ENCODE measurements at places on chromosomes 16 and 17.

DNA sequence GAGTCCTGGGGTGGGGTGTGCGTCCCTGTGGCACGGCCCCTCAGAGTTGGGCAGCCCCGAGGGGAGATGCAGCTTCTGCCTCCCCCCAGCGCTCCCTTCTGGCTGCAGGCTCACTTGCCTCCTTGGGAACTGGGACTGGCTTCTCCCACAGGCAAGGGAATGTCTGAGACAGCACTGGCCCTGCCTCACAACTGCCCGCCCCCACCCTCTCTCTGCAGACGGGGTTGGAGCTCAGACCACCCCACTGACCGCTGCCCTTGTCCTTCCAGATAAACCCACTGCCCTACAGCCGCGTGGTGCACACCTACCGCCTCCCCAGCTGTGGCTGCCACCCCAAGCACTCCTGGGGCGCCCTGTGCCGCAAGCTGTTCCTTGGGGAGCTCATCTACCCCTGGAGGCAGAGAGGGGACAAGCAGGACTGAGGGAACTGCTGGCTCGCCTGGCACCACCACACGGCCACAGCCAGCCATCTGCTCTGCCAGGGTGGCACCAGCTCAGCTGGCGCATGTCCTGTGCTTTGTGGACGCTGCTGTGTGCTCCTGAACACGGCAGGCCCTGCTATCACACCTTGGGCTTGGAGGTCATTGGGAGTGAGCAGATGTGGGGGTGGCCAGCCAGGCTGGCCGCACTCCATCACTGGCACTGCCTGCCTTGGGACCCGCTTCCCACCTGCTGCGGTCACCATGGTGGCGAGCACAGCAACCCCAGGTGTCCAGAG lies 7.1 kb upstream of the RAB40C start:
- DNase-seq: no peak

- DNase-seq: peak; percentile 83
Observed at GRCh38 chr17:65163990-65164495, 26.9 kb downstream of the RGS9 start.

GRCh38 chr16:89972244-89973234 lies 24.0 kb downstream of the DEF8 start:
- peak; percentile 95 for DNase-seq

GRCh38 chr16:54938212-54939028 lies 7.8 kb downstream of the IRX5 start:
- no peak for DNase-seq

DNA sequence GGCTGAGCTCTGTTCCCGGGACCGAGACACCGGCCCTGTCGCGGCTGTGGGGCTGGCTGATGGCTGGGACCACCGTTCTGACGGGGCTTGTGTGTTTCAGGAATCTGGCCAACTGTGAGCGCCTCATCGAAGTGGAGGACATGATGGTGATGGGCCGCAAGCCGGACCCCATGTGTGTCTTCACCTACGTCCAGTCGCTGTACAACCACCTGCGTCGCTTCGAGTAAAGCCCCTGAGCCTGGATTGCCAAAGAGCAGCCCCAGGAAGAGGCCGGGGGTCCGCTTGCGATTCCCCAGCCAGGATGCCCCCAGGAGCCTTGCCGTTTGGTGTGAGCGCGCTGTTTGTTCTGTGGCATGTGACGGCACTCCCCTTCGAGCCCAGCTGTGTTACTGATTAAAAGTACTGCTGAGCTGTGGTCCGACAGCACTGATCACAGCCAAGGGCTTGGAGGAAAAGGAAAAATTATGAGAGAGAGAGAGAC lies 23.0 kb downstream of the SMTNL2 start:
- no peak for DNase-seq

- DNase-seq: no peak
Observed at GRCh38 chr16:11020792-11021551, 76.6 kb downstream of the CLEC16A start.

GRCh38 chr16:66070140-66070917 lies 296.2 kb upstream of the CDH5 start:
- no peak for DNase-seq

DNA sequence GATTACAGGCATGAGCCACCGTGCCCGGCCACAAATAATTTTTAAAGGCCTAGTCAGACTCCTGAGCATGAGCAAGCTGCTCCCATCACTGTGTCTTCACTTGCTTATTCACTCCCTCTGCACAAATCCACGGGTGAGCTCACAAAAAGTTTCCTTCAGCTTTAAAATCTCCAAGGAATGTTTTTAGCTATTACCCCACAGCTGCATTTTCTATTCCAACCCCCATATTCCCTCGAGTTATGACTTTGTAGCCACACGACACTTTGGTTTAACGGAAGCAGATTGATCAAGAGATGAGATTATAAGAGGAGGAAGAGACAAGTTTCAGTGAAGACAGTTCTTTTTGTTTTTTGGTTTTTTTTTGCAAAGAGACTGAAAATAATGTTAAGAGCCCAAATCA lies 49.1 kb upstream of the SLC25A19 start:
- DNase-seq: no peak

- DNase-seq: no peak
Observed at GRCh38 chr17:45137561-45138305, 2.2 kb downstream of the ACBD4 start.

All from kidney capillary endothelial cell (primary cell).